ENCODE measurements at places on chromosomes 11 and 22.

GRCh38 chr11:27201454-27202302, 161.1 kb downstream of the BBOX1 start:
- DNase-seq, result no peak

DNA sequence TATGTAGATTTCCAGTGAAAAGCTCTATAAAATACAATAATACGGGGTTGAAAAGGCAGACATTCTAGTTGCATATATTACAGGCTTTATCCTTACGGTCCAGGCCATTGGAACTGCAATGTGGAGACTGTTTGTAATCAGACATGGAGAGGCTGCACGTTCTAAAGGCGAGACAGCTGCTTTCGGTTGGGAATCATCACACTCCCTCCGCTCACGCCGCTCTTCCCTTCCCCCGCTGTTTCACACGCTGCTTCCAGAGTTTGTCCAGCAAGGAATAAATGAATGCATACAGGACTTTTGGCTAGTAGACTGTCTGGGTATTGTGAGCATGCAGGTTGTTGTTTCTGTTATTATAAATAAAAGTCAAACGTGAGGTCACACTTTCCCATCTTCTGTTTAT, 13.5 kb upstream of the EFCAB6 start:
- no peak for DNase-seq

- peak; percentile 83 for DNase-seq
These were observed 14.6 kb downstream of the APOA4 start for GRCh38 chr11:116808262-116809175.

DNA sequence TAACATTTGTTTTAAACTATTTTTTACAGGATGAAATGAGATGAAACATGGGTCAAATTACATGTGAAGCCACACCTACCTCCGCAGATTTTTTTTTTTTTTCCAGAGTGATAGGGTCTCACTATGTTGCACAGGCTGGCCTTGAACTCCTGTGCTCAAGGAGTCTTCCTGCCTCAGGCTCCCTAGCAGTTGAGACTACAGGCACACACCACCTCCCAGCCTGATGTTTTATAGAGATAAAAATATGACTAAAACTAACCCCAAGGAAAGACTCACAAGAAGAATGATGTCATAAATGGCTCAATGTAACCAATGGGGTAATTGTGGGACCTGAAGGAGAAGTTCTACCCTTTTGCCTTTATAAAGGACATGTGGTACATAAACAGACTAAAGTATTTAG, 52.3 kb upstream of the SOX6 start:
- DNase-seq, result no peak

DNA sequence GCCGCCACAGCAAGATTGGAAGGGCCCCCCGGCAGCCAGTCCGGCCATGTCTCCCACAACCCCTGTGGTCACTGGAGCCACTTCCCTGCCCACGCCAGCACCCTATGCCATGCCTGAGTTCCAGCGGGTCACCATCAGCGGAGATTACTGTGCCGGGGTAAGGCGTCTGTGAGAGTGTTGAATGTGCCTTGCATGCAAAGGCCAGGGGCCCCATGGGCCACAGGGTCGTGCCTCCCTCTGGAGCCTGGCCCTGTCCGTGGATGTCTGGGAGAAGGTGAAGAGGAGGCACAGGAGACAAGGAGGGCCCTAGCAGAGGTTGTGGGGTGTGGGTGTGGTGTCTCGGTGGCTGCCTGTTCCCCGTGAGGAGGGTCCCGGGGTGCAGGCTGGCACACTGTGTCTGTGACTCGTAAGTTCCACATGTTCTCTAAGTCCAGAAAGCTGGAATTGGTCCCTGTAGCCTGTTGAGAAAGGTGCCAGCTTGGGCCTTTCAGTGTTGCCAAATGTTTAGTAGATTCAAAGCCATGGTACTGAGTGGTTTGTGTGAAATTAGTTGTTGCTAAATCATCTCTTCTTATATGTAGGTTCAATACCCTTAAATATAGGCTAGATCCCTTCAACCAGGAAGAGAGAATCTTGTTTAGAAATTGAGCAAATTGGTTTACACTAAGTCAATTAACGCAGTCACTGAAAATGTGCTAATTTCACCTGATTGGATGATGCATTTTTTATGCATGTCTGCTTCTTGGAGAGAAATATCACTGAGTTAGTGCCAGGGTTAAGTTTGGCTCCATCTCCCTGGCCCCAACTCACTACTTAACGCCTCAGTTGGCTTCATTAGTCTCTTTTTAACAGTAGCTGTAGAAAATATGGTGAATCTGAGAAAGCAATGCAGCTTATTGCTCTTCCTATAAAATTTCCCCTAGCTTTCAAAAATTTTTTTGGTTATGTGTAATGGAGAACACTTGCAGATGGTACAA, 23.8 kb downstream of the AMPD3 start:
- no peak for DNase-seq

GRCh38 chr11:116432301-116432700, 340.5 kb downstream of the BUD13 start:
- no peak for DNase-seq

DNA sequence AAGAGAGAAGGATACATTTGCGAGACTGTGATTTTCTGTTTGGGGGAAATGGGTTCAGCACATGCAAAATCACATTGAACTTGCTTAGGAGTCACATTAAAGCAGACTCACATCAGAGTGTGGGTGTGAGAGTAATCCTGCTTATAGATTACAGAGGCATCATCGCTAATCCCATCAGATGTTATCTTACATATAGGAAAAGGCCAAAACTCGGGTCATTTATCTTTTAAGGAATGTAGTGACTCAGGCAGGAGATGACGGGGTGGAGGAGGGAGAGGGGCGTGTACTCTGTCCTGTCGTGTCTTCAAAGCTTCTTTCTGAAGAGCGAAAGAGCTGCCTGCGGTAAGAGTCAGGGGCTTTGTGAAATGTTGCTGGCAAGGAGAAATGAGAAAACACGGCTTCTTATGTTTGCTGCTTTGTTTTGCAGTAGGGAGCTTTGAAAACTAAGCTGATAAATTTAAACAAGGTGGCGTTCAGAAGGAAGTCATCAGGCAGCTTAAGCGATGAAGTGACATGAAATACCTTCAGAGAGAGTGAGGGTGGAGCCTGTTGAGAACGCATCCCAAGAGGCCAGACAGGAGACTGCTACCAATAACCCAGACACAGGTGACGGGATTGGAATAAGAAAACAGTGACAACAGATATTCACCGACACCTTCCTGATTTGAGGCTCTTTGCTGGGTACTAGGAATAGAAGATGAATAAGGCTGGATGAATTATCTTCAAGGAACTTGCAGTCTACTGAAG, 2.2 kb upstream of the C11orf16 start:
- DNase-seq, result no peak

- no peak for DNase-seq
These were observed 10.6 kb downstream of the EIF3M start for GRCh38 chr11:32594272-32594671.

DNA sequence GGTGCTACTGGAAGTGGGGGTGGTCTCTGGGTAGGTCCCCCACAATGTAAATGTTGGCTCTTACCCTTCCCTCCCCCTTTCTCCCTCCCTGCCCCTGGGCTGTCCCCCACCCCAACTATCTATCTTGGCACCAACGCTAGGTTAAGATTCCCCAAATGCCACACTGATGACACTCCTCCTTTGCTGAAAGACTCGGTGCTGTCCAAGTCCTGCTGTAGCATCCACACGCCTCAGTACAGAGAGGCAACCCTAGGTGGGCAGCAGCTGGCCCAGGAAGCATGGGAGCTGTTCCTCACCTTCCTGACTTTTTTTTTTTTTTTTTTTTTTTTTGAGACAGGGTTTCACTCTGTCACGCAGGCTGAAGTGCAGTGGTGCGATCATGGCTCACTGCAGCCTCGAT, 3.4 kb upstream of the KCTD17 start:
- no peak for DNase-seq

All from left lung (tissue), 14 donors.